SHP77 treated with DMSO at 0.1 percent for 48 hours (cell line): ENCODE measurements at places on chromosomes 3 and 15.

- DNase-seq = no peak
Measured at GRCh38 chr3:29011966-29012365, 268.9 kb upstream of the RBMS3 start.

DNA sequence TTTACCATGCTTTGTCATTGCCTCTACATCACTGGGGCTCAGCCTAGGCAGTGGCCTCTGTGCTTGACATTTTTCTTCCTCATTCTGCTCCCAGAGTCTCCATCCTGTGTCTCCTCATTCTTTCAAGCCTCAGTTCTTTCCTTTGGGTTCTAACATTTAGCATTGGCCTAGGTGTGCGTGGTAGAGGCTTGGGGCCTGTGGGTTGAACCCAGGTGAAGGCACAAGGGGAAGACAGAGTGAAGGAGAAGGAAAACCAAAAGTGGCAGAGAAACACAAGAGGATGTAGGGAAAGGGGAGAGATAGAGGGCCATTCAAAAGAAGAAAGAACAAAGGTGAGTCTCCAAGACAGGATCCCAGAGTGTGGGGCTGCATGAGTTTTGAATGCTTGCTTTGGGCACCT, 75.7 kb downstream of the FNDC3B start:
- no peak for DNase-seq

- no peak for DNase-seq
Measured at GRCh38 chr3:110027446-110028080, 690.2 kb upstream of the DPPA4 start.

DNA sequence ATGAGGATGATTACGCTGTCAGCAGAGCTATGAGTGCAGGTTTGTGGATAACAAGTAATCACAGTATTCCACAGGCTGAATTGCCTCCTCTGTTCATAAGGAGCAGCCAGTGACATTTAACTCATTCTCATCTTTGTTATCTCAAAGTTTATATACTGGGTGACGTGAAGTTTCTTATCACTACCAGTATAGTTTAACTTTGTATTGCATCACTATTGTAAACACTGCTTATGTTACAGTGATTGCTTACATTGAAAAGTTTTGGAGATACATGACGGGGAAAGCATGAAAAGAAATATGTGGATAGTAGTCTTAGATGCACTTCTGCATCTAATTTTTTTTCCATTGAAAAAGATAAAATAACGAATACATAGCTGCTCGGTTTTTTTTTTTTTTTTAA, 429.7 kb downstream of the VGLL3 start:
- no peak for DNase-seq

GRCh38 chr3:74469713-74470112, 144.7 kb downstream of the CNTN3 start:
- no peak for DNase-seq

GRCh38 chr3:23810343-23811184, 4.8 kb downstream of the UBE2E1 start:
- no peak for DNase-seq

- DNase-seq = no peak
Measured at GRCh38 chr3:65560901-65561300, 477.8 kb downstream of the MAGI1 start.

DNA sequence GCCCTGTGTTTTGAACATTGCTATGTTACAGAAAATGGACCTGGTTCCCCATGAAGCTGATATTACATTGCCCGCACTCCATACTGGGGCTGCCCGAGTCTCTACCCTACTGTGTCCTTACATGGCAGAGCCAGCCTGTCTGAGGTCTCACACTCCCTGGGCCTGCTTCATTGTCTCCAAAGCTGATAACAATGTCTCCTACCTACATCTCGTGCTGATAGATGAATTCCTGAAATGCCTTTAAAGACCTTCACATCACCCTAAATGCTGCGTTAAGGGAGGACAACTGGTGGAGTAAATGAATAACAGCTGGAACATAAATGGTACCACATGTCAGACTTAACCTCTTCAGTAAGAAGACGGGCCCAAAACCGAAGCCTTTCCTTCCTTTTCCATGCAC, 62.9 kb upstream of the PTX3 start:
- DNase-seq = no peak

- no peak for DNase-seq
Measured at GRCh38 chr15:84764989-84765388, 16.6 kb downstream of the ZNF592 start.

DNA sequence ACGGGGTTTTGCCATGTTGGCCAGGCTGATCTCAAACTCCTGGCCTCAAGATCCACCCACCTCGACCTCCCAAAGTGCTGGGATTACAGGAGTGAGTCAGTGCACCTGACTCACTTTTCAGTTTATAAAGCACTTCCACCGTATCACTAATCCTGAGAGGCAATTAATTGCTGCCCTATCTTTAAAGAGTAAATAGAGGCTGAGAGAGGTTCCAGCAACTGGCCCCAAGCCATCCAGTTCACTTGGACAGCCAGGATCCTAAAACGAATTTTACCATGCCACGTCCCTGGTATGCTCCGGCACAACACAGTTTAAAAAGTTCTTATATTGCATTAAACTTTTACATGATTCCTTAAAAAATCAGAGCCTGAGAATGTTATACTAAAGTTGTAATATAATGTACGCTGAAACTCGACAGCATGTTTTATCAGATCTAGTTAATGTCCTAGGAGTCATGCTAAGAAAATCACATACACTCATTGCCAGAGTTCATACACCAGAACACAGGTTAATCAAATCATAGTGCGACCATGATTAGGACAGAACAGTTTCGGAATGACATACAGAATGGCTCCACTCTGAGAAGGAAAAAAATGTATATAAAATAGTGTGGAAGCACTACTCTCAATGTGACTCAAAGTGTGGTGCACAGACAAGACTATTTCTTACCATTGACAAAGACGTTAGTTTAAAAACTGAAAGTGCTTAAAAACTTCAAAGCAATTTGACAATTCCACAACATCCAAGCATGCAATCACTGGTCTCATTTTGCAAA, 125.4 kb downstream of the ULK4 start:
- DNase-seq = no peak

DNA sequence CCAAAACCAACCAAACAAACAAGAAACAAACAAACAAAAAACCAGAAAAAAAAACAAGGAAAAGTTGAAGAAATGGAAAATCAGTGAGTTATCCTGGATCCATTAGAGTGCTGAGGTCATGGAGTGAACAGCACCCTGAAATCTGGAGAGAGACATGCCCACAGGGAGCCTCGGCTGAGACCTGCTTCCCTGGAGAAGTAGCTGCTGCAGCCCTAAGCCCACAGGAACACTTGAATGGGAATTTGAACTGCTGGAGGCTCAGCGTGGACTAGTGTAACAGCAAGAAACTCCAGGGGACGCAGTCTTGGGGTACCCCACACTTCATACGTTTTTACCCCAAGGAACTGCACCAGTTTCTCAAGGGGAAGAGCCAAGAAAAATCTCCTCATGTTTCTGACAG, 144.1 kb upstream of the UBE3A start:
- DNase-seq = no peak

- no peak for DNase-seq
Measured at GRCh38 chr15:65576664-65577063, 34.3 kb downstream of the INTS14 start.

- DNase-seq = no peak
Measured at GRCh38 chr3:153180860-153181372, 18.9 kb downstream of the RAP2B start.

GRCh38 chr3:141056751-141057171, 5.6 kb downstream of the SPSB4 start:
- no peak for DNase-seq

- no peak for DNase-seq
Measured at GRCh38 chr3:138457863-138458735, 23.7 kb downstream of the ESYT3 start.

DNA sequence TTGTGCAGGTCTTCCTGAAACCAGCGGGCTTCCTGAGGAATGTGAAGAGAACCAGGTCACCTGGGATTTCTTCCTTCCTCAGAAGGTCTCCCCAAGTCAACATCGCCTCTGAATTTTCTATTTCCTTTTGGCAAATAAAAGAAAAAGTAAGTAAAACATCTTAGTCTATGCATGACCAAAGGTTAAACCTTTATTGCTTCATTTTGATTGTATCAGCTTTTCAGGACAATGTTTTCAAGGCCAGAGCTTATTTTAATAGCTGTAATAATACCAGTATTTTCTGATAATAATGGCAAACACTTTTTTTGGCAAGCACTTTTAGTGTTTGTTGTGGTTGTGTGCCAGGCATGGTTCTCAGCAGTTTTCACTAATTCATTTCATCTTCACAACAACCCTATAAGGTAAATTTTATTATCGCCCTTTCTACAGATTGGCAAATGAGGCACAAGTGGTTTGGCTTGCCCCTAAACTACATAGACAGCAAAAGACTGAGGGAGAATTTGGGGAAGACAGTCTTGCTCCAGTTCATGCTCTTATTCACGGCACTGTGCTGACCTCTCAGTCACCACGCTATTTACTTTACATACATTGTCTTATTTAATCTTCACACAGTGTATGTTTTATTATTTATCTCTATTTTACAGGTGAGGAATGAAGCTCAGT, 110.4 kb downstream of the RPL22L1 start:
- no peak for DNase-seq

- no peak for DNase-seq
Measured at GRCh38 chr3:34319881-34320280, 521.5 kb downstream of the PDCD6IP start.

DNA sequence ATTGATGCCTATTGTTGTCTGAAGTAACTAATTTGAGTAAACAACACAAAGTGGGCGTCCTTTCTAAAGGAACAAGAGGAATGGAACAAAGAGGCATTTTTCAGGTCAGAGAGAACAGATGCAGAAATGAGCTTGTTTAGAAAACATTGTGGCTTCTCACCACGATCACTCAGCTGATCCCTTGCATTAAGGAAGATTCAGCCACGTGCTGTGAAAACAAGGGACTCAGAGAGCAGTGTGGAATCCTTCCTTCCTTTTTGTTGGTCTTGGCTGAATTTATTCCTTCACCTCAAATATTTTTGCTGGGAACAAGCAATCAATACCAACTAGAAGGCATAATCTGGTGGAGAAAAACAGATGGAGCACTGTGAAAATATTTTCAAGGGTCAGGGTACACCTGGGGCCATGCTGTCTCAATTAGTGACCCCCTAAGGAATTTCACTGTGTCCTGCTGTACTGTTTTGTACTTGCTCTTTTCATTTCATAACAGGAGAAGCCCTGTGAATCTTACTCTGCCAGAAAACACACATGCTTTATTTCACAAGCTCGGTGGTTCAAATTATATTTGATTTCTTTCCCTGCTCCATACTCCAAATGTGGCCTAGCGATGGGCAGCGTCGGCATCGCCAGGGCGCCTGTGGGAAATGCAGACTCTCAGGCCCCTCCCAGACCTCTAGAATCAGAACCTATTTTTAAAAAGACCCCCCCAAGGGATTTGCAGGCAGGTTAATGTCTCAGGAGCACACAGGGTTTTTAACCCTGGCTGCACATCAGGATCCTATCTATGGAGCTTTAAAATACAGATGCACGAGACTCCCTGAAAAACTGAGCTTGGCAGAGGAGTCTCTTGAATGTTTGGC, 11.6 kb upstream of the SLC6A20 start:
- DNase-seq = no peak

DNA sequence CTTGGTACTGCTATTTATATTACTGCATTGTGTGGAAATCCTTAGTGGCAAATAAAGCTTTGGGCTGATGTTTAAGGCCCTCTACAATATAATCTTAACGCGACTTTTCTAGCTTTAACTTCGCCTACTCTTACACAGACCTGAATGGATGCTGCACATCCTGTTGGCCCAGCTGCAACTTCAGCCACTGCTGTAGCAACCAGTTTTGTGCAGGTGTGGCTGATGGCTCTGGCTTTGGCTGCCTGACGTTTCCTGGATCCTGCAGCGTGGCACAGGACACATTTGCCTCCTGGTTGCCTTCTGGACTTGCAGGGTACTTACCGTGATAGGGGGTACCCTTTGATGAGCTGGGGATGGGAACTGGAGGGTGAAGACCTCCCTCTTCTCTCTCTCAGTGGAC, 20.2 kb upstream of the ERICH6 start:
- DNase-seq = no peak

DNA sequence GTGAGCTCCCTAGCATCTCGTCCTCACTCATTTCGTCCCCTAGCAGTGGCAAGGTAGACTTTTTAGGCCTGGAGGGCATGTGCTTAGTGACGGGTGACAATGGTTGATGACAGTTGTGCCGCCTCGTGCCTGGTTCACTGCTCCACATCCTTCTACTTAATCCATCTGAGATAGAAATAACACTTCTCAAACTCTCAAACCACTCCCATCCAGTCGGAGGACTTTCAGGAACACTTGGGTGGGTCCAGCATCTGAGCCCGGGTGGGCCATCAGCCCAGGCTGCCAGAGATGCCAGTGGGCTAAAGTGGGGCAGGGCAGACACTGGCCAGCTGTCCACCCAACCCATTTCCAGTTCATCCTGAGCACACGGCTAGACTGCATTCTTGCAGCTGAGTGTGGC, 79.7 kb upstream of the SMAD3 start:
- DNase-seq = no peak
